ENCODE measurements at places on chromosomes 12 and 14.

DNA sequence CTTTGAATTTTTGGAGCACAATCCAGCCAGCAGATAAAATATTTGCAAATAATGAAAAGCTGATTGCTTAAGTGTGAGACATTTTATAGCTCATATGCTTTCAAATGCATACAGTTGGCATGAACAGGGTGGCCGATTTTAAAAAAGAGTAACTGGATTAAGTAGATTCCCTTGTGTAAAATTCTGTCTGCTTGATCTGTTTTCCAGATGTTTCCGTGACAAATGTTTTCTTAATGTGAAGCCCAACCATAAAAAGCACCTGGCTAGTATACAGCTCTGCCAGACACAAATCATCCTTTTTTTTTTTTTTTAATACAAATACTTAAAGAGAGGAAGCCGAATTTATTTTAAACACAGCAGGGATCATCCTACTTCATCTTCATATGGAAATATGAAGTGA lies 440.7 kb downstream of the CCER1 start:
- no peak for DNase-seq

DNA sequence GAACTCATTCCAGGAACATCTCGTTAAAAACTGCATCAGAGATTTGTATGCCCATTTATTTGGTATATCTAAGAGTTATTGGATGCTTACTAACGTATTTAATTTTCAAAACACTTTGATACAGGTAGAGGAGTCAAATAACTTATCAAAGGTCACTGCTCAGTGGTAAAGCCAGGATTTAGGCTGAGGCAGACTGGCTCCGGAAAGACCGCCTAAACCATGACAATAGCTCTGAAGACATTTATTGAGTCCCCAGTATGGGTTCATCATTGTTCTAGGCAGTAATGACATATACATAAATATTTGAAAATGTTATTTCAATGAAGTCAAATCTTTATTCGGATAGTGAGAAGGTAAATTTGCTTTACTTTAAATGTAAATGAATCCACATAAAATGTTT lies 30.3 kb downstream of the WBP11 start:
- DNase-seq: no peak

DNA sequence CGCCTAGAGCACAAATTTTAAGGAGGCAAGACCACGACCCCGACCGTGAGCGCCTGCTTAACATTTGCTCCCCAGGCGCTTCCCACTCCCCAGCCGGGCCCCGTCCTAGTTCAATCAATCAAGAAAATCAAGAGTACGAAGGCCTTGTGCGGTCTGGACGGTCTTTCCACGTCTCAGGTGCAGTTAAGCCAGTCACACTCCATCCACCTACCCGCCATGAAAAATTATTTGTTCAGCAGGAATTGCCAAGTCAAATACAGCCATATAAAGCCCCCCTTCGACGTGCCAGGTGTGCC lies 603 bp upstream of the LRR1 start:
- DNase-seq: no peak

DNA sequence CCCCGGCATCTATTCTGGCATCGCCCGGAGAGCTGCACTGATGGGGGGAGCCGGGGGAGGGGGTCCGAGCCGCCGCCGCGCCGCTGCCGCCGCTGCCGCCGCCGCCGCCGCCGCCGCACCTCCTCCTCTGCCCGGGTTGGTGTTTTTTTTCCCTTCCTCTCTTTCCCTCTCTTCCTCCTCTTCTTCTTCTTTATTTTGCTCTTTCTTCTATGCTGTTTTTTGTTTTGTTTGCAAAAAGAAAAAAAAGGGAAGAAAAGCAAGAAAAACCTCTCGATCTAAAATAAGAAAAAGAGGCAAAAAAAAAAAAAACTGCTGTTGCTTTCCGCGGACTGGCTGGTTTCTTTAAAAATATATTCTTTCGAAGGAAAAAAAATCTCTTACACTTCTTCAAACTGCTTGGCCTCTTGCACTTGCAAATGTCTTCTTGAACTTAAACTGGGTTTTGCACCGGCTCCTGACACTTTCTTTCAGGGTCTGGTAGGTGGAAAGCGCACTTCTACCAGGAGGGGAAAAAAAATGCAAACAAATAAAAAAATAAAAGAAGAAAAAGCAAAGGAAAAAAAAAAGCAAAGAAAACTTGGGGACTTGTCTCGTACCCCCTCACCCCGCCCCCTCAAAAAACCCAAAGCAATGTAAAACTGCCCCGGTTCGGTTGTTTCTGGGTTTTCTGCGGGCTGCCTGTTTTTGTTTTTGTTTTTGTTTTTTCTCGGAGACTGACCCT lies 616 bp downstream of the BCL11B start:
- no peak for DNase-seq

- DNase-seq: no peak
These were observed 32.5 kb upstream of the ANO2 start for GRCh38 chr12:5977556-5977955.

GRCh38 chr14:91399868-91400640 lies 17.6 kb downstream of the CCDC88C start:
- peak; percentile 60 for DNase-seq

DNA sequence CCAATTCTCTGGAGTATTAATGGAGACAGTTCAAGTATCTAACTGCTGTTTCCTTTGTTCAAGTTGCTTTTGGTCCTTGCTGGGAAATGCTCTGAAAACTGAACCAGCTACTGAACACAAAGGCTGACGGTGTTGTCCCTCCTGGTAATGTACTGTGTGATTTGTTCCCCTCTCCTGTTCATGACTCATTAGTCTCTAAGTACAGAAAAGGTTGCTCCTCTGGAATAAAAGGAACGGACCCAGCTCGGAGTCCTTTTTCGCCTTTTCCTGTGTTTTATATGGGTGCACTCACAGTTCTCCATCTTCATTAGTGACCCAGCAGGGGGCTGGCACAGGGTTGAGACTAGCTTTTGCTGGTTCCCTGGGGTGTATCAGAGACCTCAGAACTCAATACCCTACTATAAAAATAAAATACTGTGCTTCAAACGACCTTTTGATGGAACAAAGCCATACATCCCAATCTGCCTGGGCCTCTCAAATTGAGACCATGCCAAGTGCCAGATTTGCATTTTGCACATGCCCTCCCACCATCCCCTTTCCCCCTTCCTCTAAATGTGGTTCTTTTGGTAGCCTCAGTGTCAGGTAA lies 269.7 kb downstream of the RAD51B start:
- no peak for DNase-seq

DNA sequence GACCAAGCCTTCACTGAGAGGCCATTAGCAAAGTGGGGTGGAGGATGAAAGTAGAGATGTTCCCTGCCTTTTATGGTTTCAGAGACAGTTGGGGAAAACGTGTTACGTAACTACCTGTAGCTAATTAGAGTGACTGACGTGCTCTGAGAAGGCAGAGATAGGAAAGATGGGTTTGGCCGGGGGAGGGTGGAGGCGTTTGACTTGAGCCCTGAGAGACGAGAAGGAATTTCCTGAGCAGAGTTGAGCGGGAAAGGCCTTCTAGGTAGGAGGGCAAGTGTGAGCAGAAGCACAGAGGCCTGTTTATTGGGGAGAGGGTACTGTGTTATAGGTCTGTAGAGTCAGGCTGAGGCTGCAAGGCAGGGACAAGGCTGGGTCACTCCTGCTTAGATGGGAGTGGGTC lies 8.6 kb downstream of the TUNAR start:
- DNase-seq: no peak

Data from GM06990 (cell line).